ENCODE measurements at places on chromosomes 3 and 15.

DNA sequence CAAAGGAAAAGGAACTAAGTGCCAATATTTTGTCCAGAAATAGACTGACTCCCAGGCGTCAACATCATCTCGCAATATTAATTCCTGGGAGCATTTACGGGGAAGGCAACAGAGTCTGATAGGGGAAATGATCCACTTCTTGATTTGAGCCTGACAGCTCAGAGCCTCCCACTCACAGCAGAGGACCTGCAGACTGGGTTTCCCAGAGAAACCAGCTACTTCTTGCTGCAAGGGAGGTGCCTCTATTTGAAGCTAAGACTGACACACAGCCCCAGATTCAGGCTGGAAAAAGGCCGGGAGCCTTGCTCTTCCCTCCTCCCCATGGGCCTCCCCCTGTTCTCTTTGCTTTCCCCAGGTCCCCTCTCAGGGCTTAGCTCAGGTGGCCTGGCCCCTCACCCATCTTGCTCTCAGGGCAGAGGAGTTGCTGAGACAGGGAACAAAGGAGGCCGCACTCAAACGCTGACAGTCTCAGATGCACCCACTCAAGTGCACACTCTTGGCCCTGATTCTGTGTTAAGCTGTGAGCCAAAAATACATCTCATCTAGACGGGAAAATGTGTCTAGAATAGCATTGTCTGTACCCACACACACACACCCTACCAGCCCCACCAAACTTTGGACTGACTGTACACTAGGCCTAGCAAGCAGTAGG, 49.8 kb upstream of the DCLK3 start:
- no peak for DNase-seq

- no peak for DNase-seq
Measured at GRCh38 chr3:177887475-177887874, 648.8 kb upstream of the KCNMB2 start.

- DNase-seq = peak; percentile 48
Measured at GRCh38 chr3:94303897-94304296, 241.0 kb downstream of the NSUN3 start.

GRCh38 chr3:55583475-55583874, 96.4 kb upstream of the WNT5A start:
- DNase-seq = no peak

DNA sequence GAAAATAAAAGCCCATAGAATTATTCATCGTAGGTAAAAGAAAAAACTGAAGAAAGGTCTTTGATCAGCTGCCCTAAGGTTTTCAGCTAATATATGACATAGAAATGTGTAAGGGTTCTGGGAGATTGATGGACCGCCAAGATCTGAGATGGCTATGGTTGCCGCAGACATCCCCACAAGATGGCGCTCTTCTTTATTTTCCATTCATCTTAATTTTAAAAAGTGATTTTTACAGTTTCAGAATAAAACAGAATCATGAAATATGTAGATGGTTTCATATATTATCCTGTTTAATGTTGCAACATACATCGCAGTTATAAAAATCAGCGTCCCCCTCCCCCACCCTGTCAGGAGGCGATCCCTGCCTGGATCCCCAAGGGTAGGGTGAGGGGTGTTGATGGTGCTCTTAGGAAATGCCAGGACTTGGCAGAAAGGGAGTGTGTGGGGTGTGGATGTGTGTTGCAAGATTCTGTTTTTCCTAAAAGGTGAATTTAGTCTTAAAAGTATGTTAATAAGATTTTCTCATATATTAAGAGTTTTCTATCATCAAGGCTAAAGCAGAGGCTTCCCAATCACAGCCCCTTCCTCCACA, 68.8 kb downstream of the ANXA2 start:
- no peak for DNase-seq

- no peak for DNase-seq
Measured at GRCh38 chr15:95606551-95606950, 723.9 kb upstream of the NR2F2 start.

- DNase-seq = peak; percentile 76
Measured at GRCh38 chr3:46935168-46935858, 41.2 kb downstream of the CCDC12 start.

DNA sequence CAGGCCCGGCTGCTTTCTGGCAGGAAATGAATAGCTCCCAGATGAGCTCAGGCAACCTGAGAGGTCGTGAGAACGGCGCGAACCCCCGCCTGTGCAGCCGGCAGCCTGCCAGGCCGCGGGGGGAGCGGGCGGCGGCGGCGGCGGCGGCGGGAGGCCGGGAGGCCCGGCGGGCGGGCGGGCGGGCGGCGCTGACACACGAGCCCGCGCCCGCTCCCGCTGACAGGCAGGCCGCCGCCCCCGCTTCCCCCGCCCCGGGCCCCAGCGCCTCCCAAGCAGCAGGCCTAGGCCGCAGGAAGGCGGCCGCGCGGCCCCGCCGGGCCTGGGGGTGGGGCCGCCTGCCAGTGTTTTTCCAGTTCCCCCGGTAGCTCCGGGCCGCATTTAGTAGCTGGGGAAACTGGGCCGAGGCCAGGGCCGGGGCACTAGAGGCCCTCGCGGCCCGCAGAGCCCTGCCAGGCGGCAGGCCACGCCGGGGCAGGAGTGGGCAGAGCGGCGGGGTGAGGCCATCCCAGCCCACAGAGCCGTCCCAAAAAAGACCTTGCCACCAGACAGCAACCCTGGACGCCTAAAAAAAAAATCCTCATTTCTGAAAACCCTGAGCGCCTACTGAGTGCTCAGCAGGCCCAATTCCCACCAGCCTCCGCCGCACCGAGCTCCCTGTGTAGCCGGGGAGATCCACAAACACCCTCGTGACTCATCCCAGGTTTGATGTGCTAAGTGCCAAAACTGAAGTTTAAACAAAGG, 5.6 kb downstream of the HES1 start:
- peak; percentile 96 for DNase-seq

- DNase-seq = no peak
Measured at GRCh38 chr3:52829906-52830463, 487 bp downstream of the ITIH4 start.

DNA sequence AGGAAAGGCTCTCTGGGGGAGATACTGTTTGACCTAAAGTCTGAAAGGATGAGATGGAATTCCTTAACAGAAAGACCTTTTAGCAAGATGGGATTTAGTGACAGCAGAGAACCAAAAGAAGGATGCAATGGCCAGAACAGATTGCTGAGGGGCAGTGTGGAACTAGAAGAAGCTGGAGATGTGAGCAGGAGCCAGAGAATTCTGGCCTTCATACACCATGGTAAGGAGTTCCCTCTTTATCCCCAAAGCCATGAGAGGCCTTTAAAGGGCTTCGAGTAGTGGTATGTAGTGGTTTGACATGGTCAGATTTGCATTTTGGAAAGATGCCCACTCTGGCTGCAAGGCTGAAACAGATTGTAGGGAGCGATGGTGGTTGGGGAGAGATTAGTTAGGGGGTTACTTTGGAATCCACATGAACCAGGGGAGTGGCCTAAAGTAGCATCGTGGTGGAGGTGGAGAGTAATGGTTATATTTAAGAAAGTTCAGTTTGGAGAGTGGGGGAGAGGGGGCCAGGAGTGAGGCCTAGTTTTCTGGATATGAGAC, 34.0 kb upstream of the NPHP3 start:
- no peak for DNase-seq

DNA sequence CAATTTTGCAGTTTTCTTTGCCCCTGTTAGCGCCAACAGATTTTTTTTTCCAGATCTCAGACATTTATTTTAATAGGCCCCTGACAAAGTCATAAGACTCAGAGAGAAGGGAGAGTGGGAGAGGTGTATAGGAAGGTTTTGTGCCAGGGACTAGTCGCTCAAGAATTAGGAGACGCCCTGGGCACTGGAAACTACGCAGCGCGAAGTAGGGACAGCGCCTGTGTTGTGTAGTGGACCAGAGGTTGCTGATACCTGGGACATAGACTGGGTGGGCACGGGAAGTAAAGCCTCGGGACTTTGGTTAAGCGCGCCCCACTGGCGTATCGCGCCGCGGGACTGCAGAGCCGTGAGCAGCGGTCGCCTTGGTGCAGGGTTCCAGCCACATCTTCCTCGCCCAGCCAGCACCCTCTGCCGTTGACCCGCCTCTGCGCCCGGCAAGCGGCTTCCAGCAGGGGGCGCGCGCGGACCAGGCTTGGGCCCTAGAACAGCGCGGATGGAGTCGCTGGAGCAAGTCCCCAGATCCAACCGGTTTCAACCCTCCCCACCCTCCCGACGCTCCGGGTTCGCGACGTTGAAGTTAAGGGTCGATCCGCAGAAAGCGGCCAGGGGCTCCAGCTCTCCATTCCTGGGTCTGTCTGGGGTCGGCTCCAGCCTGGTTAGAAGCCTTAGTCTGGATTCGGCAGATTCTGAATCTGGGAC, 3.0 kb upstream of the ISLR2 start:
- DNase-seq = peak; percentile 92

DNA sequence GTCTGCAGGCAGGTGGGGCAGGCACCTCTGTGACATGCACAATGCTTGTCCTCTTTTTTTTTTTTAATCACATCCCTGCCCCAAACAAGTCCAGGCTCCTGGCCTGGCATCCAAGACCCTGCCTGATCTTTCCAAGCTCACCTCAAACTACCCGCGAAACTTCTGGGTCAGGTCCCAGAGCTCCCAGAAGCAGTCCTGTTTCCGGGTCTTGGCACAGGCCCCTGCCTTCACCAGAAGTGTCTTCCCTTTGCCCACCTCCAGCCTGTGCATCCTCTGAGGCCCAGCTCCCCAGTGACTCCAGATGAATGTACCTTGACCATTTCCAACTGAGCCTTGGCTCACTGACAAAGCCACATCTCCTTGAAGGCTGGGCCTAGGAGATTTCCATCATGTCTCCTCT, 23.0 kb downstream of the PLA2G4E start:
- no peak for DNase-seq

DNA sequence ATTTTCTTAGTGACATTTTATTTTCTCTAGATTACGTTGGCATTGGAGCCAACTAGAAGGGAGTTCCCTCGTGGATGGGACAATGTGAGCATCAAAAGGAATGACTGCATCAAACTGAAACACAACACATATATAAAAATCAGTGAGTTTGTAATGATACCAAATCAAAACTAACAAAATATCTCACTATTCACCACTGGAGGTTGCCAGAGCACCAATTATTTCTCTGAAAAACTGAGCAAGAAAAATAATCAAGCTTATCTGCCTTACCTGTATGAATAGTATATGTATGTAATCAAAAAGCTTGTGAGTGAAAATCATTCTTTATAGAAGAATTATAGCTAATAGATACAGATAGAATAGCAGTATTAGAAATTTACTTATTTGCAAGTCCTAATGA, 46.8 kb upstream of the OTOL1 start:
- no peak for DNase-seq

GRCh38 chr3:197794115-197794514, 3.1 kb downstream of the LRCH3 start:
- no peak for DNase-seq

GRCh38 chr3:114879059-114880031, 267.7 kb downstream of the ZBTB20 start:
- no peak for DNase-seq

GRCh38 chr3:97821287-97821773, 481 bp upstream of the CRYBG3 start:
- no peak for DNase-seq

- DNase-seq = no peak
Measured at GRCh38 chr15:37636736-37637135, 297.7 kb upstream of the TMCO5A start.

- no peak for DNase-seq
Measured at GRCh38 chr3:13204177-13204581, 130.9 kb upstream of the IQSEC1 start.

DNA sequence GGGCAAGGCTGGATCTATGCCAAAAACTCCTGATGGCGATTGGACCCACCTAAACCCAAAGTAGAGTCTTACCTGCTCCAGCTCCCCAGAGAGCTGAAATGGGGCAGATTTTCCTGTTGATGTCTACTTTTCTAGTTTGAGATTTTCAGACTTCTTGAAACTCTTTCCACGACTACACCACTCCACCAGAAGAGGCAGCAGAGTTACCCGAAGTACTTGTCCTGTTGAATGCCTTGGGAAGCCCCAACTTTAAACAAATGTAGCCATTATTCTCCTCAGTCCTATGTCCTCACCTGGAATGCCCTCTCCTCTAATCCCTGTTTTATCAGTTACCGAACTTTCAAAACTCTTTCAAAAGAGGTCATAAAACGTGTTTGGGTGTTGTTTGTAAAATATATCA, 843.8 kb downstream of the VGLL3 start:
- DNase-seq = no peak

GRCh38 chr3:55697177-55697865, 210.2 kb upstream of the WNT5A start:
- DNase-seq = no peak

DNA sequence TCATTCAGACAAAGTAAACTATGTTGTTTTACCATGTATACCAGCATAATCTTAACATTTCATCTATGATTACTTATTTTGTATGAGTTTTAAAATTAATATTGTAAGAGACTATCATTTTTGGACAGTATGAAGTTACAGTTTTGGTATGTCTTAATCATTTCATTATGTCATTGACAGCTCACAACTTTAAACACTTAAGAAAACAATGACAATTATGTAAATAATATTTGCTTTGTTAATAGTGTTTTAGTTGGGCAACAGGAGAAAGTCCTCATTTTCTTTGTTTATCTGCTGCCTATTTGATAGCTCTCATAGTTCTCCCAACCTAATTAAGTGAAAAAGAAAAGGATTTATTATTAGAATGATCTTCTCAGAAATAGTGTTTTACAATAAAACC, 80.2 kb downstream of the MEF2A start:
- DNase-seq = no peak

GRCh38 chr3:168024537-168024941, 71.2 kb downstream of the GOLIM4 start:
- peak; percentile 35 for DNase-seq

DNA sequence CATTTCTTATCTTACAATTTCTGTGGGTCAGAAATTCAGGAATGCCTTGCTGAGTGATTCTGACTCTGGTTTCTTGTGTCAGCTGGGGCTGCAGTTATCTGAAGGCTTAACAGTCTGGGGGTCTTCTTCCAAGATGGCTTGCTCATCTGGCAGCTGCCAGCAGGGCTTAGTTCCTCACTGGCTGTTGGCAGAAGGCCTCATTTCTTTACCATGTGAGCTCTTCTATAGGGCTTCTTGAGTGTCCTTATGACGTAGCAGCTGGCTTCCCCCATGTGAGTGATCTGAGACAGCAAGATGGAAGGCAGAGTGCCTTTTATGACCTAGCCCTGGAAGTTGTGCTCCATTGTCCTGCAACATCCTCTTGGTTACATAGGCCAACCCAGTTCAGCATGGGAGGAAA, 82.0 kb upstream of the PDZRN3 start:
- DNase-seq = no peak

GRCh38 chr3:29453284-29454001, 172.6 kb downstream of the RBMS3 start:
- DNase-seq = peak; percentile 52

DNA sequence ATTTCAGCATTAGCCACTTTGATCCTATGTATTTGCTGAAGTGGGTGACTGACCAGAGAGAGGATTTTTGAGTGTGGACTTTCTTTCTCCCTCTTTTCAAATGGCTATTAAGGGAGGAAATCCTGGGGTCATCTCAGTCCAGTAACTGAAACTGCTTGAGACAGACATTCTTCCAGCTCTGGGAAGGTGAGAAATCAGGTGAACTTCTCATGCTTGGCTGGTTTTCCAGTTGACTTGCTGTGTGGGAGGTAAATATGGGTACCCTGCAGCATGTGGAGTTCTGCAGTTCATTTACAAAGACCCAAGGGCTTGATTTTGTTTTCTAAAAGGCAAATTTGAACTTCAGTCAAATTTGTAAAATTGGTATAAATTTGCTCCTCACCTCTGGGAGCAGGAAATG, 461.1 kb upstream of the TBL1XR1 start:
- no peak for DNase-seq

GRCh38 chr15:98408231-98408630, 240.1 kb upstream of the IGF1R start:
- no peak for DNase-seq

Measured in left hindlimb (tissue), 1 donor.